ENCODE measurements at places on chromosomes 16 and 17.

GRCh38 chr16:31063843-31064611 lies 10.0 kb downstream of the ZNF668 start:
- H3K27me3 ChIP-seq: no peaks in the 10 kb centered on the region
- peaks cover 50% of the 10 kb centered on the region for H3K4me1 ChIP-seq
- H3K36me3 ChIP-seq: no peaks in the 10 kb centered on the region
- H3K4me3 ChIP-seq: peak overlapping the region; percentile 23
- H3K27ac ChIP-seq: peak overlapping the region; percentile 0
- DNase-seq: no peak

- DNase-seq: no peak
- H3K36me3 ChIP-seq: no peaks in the 10 kb centered on the region
- H3K4me1 ChIP-seq: no peaks in the 10 kb centered on the region
These were observed 10.2 kb upstream of the MAF start for GRCh38 chr16:79610771-79611170.

- H3K36me3 ChIP-seq: no peaks in the 10 kb centered on the region
- H3K27me3 ChIP-seq: no peaks in the 10 kb centered on the region
- H3K4me3 ChIP-seq: peak within 1 kb of the TSS; percentile 65
These were observed at the start of gene P3H4 for GRCh38 chr17:41811549-41812380. Gene P3H4, minus strand, starts transcription at chr17:41811949. Its CDS starts 34 bp downstream, at chr17:41811915.

- H3K27ac ChIP-seq: no peak overlapping the region
- H3K4me3 ChIP-seq: peak overlapping the region; percentile 37
- DNase-seq: no peak
- H3K27me3 ChIP-seq: no peaks in the 10 kb centered on the region
- H3K36me3 ChIP-seq: no peaks in the 10 kb centered on the region
These were observed 6.5 kb upstream of the KLHL36 start for GRCh38 chr16:84641643-84642358.

GRCh38 chr16:46828943-46829342 lies 2.0 kb downstream of the C16orf87 start:
- no peak overlapping the region for H3K27ac ChIP-seq
- no peaks in the 10 kb centered on the region for H3K36me3 ChIP-seq
- H3K4me3 ChIP-seq: no peak overlapping the region
- no peaks in the 10 kb centered on the region for H3K27me3 ChIP-seq

DNA sequence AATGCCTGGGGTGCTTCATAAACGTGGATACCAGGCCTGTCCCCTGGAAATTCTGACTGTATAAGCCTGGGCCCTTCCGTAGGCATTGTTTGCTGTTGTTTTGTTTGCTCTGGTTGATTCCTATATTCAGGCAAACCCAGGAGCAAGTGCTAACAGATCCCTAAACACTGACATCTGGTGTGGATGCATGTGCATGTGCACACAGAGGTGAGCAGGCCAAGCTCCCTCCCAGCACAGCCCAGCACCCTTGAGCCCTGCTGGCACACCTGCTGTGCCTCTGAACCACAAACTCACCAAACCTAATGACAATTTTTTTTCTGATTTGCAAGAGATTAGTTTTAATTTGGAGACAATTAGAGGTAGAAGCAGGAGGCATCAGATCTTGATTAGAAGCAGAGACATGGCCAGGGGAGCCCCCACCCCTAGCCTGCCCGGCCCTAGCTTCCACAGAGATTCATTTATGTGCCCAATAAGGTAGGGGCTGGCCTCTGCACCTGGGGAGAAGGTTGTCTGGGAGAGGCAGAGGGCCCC lies 40.4 kb downstream of the TMEM132E start:
- no peak overlapping the region for H3K4me3 ChIP-seq
- DNase-seq: no peak
- no peak overlapping the region for H3K27ac ChIP-seq
- peaks cover 7% of the 10 kb centered on the region for H3K27me3 ChIP-seq

DNA sequence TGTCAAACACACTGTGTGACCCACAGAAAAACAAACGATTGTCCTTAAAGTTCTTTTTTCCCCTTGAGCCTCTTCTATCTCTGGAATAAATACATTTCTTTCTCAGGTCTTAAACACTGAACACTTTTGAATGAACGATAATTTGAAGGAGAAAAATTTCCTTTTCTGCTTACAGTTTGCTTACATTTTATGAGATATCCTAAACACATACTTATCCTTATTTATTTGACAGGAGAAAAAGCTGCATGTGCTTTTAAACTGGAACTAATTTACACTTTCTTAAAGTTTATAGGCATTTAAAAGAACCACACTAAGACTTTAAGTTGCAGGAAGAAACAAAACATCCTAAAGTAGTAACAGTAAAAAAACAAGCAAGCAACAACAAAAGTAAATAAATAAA lies 4.7 kb upstream of the IGF2BP1 start:
- peak overlapping the region; percentile 10 for H3K27ac ChIP-seq
- H3K4me3 ChIP-seq: no peak overlapping the region
- H3K36me3 ChIP-seq: no peaks in the 10 kb centered on the region
- peaks cover 36% of the 10 kb centered on the region for H3K27me3 ChIP-seq
- peaks cover 17% of the 10 kb centered on the region for H3K4me1 ChIP-seq

GRCh38 chr17:37726891-37727675 lies 17.8 kb downstream of the HNF1B start:
- DNase-seq: no peak
- H3K4me3 ChIP-seq: no peak overlapping the region
- no peaks in the 10 kb centered on the region for H3K4me1 ChIP-seq

DNA sequence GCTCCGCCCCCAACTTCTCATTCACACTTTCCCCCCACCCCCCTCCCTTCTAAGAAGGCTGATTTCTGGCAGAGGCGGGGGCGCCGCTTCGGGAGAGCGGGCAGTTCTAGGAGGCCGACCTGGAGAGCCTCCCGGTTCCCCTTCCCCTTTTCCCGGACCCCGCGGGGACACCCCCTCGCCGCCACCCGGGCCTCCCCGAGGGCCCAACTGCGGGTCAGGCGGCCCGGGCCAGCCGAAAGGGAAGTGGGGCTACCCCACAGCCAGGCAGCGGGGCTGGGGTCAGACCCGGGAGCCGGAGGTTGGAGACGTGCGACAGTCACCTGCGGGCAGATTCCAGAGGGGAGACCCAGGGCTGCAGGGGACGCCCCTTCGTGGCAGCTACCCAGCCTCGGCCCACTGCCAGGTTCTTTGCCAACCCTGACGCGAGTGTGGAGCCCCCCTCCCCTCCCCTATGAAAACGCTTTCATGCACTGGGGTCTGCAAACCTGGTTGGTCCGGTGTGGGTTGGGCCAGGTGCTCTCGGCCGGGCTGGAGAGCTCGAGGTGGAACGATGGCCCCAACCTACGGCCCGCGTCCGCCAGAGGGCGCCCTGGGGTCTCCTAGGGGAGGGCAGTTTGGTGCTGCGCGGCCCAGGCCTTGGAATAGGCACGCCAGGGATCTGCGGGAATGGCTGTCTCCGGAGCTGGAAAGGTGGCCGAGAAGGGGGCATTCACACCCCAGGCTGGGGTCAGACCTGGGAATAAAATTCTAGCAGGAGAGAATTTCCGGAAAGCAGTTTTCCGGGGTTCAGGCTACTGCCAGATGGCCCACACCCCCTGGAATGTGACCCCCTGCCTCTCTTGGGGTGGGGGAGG lies 721 bp upstream of the SOCS3 start:
- H3K27me3 ChIP-seq: no peaks in the 10 kb centered on the region
- H3K27ac ChIP-seq: peak overlapping the region; percentile 72
- H3K36me3 ChIP-seq: peaks cover 15% of the 10 kb centered on the region
- H3K4me3 ChIP-seq: peak overlapping the region; percentile 67
- peaks cover 40% of the 10 kb centered on the region for H3K4me1 ChIP-seq

GRCh38 chr16:8663192-8664089 lies 11.0 kb upstream of the ABAT start:
- H3K27me3 ChIP-seq: no peaks in the 10 kb centered on the region
- no peak overlapping the region for H3K27ac ChIP-seq
- no peaks in the 10 kb centered on the region for H3K4me1 ChIP-seq
- no peak overlapping the region for H3K4me3 ChIP-seq
- DNase-seq: no peak

DNA sequence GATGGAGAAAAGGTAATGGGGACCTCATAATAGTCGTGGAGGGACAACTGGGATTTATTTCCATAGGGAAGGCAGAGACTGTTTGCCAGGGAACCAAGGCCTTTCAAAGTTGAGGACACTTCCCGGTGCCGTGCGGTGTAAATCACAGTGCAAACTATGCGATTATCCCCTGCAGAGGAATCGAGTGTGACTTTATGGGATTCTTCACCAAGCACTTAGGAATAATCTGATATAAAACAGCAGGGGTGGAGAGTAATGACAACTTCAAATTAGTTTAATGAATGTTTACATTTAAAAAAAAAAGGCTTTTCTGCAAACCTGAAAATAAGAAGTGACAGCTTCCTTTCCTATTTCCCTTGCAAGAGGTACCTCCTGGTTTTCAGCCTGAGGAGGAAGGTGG lies 538.2 kb downstream of the MAF start:
- no peaks in the 10 kb centered on the region for H3K27me3 ChIP-seq
- H3K27ac ChIP-seq: no peak overlapping the region
- H3K36me3 ChIP-seq: no peaks in the 10 kb centered on the region
- no peaks in the 10 kb centered on the region for H3K4me1 ChIP-seq

DNA sequence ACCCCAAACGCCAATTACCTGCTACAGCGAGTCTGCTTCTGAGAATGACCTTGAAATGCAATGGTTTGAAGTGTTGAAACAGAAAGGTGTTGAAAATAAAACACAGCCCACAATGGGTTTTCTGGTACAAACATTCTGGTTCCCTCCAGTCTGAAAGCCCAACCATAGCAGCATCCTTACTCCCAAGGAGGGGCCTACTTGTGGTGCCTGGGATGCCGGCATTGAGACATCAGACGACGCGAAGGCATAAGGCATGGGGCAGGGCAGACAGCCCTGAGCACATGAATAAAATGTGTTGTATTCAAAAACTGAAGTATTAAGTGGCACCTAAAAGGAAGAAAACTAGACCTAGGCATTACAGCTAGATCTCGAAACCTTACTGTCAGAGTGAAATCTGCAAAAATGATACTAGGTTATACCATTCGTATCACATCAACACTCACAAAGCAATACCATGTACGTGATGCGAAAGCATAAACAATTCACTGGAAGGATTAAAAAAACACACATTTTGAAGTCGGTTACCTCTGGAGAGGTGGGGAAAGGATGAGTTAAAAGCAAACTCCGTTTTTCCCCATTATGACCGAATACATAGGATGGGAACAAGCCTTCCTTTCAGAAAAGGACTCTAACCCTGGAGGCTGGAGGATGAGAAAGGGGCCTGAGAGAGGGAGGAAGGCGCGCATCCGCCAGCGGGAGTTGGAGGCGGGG lies 702 bp downstream of the NUDT21 start:
- H3K36me3 ChIP-seq: peaks cover 12% of the 10 kb centered on the region
- peaks cover 50% of the 10 kb centered on the region for H3K4me1 ChIP-seq
- H3K27ac ChIP-seq: peak overlapping the region; percentile 69

DNA sequence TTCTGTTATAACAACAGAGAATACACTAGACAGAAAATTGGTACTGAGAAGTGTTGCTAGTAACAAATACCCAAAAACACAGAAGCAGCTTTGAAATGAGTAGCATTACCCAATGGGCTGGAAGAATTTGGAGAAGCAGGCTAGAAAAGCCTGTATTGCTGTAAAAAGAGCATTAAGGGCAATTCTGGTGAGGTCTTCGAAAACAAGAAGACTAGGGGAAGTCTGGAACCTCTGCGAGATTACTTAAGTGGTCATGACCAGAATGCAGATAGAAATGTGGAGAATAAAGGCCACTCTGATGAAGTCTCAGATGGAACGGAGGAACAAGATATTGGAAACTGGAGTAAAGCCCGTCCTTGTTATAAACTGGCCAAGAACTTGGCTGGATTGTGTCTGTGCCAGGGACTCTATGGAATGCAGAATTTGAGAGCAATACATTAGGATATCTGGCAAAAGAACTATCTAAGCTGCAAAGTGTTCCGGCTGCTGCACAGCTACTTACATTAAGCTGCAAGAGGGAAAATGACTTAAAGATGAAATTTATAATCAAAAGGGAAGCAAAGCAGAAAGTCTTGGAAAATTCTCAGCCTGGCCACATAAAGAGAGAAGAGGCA lies 44.9 kb upstream of the PEMT start:
- no peaks in the 10 kb centered on the region for H3K27me3 ChIP-seq
- no peaks in the 10 kb centered on the region for H3K36me3 ChIP-seq
- H3K4me1 ChIP-seq: no peaks in the 10 kb centered on the region
- H3K4me3 ChIP-seq: no peak overlapping the region
- no peak for DNase-seq

DNA sequence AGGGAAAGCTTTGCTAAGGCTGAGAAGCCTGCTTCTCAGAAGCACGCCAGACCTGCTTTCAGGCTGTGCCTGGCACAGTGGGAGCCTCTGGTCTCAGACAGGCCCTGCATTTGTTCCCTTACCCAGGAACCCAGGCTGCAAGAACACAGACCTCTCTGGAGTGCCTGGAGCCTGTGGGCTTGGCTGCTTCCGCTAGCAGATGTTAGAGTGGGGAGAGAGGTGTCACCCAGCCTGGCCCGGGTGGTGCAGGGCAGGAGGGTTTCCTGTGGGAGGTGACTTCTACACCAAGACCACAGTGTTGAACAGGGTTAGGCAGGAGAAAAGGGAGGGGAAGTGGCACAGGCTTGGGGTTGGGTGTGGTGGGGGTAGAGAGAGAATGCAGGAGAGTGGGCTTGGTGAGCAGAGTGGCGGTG lies 35.8 kb upstream of the ADGRG1 start:
- H3K27me3 ChIP-seq: no peaks in the 10 kb centered on the region
- no peaks in the 10 kb centered on the region for H3K36me3 ChIP-seq
- H3K4me3 ChIP-seq: peak overlapping the region; percentile 56
- DNase-seq: peak; percentile 89

- no peak for DNase-seq
- no peaks in the 10 kb centered on the region for H3K36me3 ChIP-seq
- no peaks in the 10 kb centered on the region for H3K4me1 ChIP-seq
- no peak overlapping the region for H3K27ac ChIP-seq
These were observed 95.6 kb upstream of the CDYL2 start for GRCh38 chr16:80899809-80900592.

GRCh38 chr17:17890773-17891759 lies 54.3 kb upstream of the SREBF1 start:
- H3K4me1 ChIP-seq: no peaks in the 10 kb centered on the region
- H3K36me3 ChIP-seq: peaks cover 8% of the 10 kb centered on the region
- H3K4me3 ChIP-seq: no peak overlapping the region
- no peak overlapping the region for H3K27ac ChIP-seq

GRCh38 chr17:13594310-13594709 lies 7.4 kb downstream of the HS3ST3A1 start:
- DNase-seq: no peak
- peaks cover 4% of the 10 kb centered on the region for H3K27me3 ChIP-seq
- no peaks in the 10 kb centered on the region for H3K36me3 ChIP-seq

GRCh38 chr17:63437287-63438091 lies 8.6 kb downstream of the CYB561 start:
- peak overlapping the region; percentile 59 for H3K27ac ChIP-seq
- no peaks in the 10 kb centered on the region for H3K36me3 ChIP-seq
- no peaks in the 10 kb centered on the region for H3K27me3 ChIP-seq
- H3K4me1 ChIP-seq: peaks cover 49% of the 10 kb centered on the region

- no peak overlapping the region for H3K27ac ChIP-seq
- peaks cover 55% of the 10 kb centered on the region for H3K4me1 ChIP-seq
- DNase-seq: no peak
- H3K36me3 ChIP-seq: no peaks in the 10 kb centered on the region
These were observed 2.9 kb upstream of the YPEL2 start for GRCh38 chr17:59328601-59329000.

All from CD8-positive, alpha-beta memory T cell (primary cell).